Activated T-helper 9 cell treated with anti-CD3 and anti-CD28 coated beads, Interleukin-2, amount 50 U/mL, for 16 hours (primary cell): ENCODE measurements at places on chromosomes 1 and 21.

DNA sequence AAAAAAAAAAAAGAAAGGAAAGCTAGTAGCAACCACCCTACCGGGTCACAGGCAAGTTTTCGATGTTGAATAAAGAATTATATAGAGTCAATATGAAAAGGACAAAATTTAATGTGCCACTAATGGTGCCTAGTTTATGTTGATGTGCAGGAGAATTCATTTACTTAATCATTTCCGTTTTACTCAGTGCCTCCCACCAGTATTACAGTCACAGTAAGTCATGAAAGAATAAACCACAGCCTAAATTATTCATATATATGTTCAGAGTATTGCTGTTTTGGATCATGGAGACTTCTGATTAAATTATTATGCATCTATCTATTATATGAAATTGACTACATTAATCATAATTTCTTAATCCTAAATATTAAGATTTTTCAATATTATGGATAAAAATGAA is 35.3 kb downstream of the FNBP1L start:
- DNase-seq = no peak

GRCh38 chr1:116492358-116492811 is 78.4 kb downstream of the CD58 start:
- no peak for DNase-seq

GRCh38 chr1:22733643-22734042 is 23.0 kb downstream of the EPHB2 start:
- DNase-seq = no peak

DNA sequence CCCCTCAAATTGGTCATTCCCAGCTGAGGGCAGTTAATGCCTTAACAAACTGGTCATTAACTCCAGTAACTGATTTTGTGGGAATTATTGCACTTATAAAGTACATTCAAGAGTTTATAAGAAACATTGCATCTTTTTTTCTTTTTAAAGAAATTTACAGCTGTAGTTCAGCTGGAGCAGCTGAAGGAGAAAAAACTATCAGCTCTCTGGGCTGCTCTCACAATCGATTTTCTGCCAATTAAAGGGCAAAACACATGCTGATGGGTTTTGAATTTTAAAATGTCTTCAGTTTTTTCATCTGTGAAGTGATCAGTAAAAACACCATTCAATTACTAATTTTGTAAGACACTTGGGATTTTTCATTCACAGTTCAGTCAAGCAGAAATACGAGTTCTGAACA is 74.7 kb downstream of the KIFAP3 start:
- DNase-seq = no peak

DNA sequence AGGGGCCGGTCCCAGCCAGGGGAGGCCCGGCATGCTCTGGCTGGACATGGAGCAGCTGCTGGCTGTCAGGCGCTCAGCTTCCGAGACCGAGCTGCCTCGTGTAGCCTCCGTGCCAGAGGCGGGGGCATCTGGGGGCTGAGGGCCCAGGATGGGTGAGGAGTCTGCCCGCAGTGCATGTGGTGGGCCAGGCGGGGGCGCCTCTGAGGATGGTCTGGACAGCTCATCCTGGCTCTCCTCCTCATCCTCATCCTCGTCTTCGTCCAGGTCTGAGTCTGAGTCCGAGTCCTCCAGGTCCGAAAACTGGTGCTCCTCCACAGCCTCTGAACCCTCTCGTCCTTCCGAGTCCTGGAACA is 28.9 kb upstream of the EDN2 start:
- DNase-seq = no peak

- no peak for DNase-seq
Observed at GRCh38 chr1:204344665-204345355, 14.9 kb downstream of the PLEKHA6 start.

DNA sequence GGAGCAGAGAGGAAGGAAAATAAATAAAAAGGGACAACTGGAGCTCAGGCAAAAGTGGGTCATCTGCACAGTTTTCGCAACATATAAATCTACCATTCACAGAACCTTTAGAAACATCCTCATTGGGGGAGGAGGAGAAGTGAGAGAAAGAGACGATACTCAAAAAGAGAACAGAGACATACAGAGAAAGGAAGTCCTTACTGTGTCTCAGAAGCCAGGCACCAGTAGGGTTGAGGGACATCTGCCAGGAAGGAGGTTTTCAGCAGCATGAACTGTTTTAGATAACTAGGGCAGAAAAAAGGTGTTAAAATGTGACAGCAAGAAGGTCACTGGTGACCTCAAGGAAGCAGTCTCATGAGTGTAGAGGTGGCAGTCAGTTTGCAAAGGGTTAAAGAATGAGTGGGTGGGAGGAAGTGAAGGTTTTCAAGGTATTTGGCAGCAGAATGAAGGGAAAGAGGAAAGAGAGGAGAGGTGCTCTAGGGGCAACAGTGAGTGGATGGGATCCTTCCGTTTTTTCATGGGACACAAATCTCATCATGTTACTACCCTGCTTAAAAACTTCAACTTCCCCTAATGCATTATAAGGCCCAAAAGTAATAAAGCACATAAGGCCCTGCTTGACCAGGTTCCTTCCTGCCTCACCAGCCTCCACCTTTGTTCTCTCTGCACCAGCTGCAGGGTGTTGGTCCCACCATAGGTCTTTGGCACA is 9.5 kb downstream of the JAK1 start:
- DNase-seq = no peak

DNA sequence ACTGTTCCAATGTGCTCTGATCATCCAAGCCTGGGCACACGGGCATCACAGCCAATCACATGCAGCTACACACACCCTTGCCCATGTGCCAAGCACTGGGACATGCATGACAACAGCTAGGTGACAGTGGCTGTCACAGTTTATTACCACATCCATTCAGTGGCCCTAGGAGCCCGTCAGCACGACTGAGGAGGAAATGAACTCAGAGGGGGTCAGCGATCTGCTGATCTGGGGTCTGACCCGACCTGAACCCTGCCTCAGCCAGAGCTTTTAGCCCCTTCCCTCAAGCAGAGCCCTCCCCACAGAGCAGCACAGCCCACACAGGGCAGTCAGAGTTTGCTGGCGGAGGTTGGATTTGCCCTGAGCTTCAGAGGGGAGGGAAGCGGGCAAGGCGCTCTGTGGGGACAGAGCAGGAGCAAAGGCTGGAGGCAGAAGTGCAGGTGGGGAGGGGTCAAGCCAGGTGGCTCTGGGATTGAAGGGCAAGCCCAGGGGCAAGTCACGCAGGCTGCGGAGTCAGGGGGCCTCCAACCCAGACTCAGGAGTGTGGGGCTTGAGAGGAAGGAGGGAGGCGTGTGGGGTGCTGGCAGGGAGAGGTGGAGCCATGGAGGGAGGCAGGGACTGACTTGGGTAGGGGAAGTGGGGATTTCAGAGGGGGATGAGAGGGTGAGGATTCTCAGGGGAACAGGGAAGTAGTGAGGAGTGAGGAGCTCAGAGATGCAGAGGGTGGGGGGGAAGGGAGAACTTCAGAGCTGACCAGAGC is 10.4 kb downstream of the SH3BGRL3 start:
- DNase-seq = no peak

DNA sequence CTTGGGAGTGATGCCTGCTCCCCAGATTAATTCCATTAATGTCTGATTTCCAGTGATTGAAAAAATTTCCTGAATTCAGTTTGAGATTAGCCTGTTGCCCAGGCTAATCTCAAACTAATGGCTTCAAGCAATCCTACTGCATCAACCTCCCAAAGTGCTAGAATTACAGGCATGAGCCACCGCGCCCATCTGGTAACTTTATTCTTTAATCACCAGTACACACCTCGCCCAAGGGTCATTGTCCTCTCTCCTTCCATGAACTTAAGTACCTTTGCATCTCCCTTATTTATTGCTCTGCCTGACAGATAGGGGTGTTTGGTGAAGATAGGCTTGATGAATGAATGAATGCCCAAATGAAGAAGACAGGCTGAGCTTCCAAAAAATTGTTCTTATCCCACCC is 366.5 kb downstream of the SIPA1L2 start:
- DNase-seq = no peak

- no peak for DNase-seq
Observed at GRCh38 chr21:15197696-15198095, 132.9 kb upstream of the NRIP1 start.

GRCh38 chr1:26234644-26235370 is 807 bp downstream of the CEP85 start:
- DNase-seq = no peak

GRCh38 chr21:42601656-42602055 is 51.8 kb upstream of the PDE9A start:
- DNase-seq = no peak

DNA sequence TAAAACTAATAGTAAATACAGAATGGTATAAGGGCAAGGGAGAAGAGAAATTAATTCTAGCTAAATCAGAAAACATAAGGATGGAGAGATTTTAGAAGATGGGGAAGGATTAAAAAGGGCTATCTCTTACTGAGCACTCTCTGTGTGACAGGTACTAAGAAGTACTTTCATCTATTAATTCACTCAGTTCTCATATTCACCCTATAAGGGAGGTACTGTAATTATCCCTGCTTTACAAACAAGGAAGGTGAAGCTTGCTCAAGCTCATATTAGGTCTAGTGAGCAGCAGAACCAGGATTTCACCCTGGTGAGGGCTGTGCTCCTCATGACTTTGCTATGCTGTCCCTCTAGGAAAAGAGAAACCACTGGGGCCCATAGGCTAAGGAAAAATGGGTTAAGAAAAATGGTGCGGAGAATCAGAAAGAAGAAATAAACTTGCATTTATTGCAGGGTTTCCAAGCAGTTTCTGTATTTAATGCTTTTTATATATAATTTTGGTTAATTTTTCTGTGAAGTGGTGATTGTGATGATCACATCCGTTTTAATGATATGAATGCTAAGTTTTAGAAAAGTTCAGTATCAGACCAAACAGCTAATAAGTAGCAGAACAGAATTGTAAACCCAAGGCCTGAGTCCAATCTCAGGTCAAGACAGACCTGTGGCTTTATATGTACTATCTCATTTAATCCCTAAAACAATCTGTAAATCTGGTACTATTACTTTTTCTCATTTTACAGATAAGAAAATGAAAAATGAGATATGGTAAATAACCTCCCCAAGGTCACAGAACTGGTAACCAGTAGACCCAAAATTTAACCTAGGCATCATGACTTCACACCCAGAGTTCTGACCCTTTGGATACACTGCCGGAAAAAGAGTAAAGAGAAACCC is 1.7 kb downstream of the PCNX2 start:
- DNase-seq = no peak
